ENCODE measurements at places on chromosomes 4 and X. TPM values are rescaled to one million over a fixed set of nuclear protein-coding genes. Genes with fewer than 3 reads are reported as not detected.

- DNase-seq = no peak
Observed at GRCh38 chrX:2466876-2467656, 33.7 kb downstream of the DHRSX start.

GABRQ gene
- 1.0 TPM for total RNA-seq

GRCh38 chrX:7111518-7111917 lies 36.0 kb upstream of the STS start:
- no peak for DNase-seq

OPHN1 gene
- 22.6 TPM for total RNA-seq

IL21 gene
- not detected for total RNA-seq

Measured in tongue (tissue), 3 donors.